ENCODE measurements at places on chromosomes 3 and 15.

DNA sequence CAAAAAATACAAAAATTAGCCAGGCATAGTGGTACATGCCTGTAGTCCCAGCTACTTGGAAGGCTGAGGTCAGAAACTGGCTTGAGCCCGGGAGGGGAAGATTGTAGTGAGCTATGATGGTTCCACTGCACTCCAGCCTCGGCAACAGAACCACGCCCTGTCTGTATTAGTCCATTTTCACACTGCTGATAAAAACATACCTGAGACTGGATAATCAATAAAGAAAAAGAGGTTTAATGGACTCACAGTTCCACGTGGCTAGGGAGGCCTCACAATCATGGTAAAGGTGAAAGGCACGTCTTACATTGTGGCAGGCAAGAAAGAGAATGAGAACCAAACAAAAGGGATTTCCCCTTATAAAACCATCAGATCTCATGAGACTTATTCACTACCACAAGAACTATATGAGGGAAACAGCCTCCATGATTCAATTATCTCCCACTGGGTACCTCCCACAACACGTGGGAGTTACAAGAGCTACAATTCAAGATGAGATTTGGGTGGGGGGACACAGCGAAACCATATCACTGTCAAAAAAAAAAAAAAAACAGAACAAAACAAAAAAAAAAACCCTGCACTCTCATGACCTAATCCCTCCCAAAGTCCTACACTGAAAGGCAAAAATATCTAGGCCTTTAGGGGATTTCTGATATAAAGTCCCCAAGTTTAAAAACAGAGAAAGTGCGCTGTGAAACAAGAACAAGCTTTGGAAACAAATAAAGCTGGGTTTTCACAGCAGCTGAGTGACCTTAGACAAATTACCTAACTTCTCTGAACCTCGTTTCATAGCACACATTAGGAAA lies 224.7 kb downstream of the IGSF11 start:
- DNase-seq = no peak

GRCh38 chr3:154132777-154133375 lies 11.7 kb downstream of the ARHGEF26 start:
- no peak for DNase-seq

DNA sequence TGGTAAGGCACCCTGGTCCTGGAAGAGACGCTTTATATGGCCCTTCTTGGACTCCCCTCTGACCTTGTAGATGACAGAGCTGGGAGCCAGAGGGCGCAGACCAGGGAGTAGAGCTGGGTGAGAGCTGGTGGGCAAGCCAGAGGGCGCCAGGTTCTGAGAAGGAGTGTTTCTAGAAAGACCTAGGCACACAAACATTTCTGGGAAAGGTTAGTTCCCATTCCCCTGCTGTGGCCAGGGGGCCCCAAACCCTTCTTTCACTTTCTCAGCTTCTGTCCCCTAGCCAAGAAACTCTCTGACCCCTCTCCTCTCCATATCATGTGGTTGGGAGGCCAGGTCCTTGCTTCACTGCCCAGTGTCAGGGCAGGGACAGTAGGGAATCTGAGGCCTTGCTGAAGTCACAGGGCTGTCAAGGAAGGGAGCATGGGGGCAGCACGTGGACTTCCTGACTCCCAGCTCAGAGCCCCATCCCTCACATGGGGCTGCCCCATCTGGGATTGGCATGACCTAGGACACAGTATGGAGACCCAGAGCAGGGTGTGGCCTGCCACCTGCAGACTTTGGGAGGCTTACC lies 3.6 kb downstream of the HEMK1 start:
- DNase-seq = no peak

DNA sequence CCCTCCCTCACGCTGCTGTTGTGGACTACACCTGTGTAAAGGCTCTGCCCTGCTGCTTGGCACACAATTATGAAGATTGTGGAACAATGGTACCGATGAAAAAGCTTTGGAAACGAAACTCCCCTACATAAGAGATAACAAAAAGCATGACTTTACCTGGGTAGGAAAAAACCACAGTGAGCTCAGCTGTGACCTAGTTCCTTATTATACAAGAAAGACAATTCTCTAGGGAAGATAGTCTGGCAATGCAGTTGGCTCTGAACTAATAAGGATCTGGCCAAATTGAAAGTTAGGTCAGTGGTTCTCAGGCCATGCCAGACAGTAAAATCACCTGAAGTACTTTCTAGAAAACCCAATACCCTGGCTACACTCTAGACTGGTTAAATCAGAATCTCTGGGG lies 16.1 kb downstream of the CLEC3B start:
- DNase-seq = no peak

GRCh38 chr15:61199681-61200080 lies 29.4 kb downstream of the RORA start:
- DNase-seq = no peak

DNA sequence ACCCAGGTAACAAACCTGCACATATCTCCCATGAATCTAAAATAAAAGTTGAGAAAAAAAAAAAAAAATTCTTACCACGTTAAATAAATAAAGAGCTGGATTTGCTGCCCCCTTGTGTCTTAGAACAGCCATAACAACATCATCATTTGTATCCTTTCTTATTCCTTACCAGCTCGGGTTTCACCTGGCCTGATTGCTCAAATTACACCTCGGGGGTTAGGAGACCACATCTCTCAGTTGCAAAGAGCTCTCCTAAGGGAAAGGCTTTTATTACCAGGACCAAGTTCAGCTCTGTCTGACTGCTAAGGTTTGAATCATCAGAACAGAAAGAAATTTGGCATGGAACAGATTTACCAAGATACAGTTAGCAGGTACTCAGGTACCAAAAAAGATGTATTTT lies 25.8 kb upstream of the RPL39L start:
- peak; percentile 77 for DNase-seq

- DNase-seq = no peak
Measured at GRCh38 chr3:14929310-14930074, 17.9 kb upstream of the NR2C2 start.

DNA sequence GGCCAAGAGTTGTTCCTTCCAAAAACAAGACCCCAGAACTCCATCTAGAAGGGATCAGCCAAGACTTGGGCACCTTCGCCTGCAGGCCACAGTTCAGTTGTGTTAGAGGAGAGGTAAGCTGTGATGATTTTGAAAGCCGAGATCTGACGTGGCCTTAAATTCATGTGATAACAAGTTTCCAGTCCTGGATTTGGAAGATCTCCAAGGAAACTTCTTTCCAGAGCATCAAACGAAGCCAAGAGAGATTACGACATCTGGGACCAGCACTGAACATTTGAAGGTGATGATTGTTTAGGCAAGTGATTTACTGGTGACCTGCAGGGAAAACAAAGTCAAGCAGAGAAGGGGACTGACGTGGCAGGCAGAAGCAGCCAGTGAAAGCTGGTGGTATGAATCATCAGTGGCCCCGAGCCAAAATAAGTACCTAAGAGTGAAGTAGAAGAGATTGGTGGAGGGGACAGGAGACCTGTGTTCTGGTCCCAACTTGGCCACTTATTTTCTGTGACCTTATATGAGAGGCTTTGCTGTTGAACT lies 339.0 kb upstream of the PROK2 start:
- DNase-seq = no peak

GRCh38 chr3:156818890-156819289 lies 7.3 kb upstream of the LEKR1 start:
- no peak for DNase-seq

GRCh38 chr3:106824856-106825255 lies 552.4 kb upstream of the CCDC54 start:
- DNase-seq = no peak

- DNase-seq = no peak
Measured at GRCh38 chr15:68278595-68279405, 1.3 kb downstream of the FEM1B start.

DNA sequence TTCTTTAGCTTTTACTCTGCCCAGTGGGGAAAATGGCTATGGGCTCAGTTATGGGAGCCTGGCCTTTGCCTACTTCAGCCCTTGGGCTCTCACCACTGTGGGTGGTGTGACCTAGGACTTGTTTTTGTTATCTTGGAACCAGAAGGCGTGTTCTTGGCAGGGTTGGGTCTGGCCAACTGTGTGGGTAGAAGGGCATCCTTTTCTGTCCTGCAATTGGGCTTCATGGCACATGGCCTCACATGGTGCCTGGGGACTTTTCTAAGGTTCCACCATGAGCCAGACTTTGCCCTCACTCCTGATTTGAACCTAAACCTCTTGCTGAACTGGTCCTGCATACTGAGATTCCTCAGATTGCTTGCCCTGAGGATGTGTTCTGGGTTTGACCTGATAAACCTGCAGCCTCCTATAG lies 1.7 kb downstream of the GLYCTK start:
- DNase-seq = no peak

GRCh38 chr3:64072126-64072525 lies 48.8 kb upstream of the PSMD6 start:
- no peak for DNase-seq

DNA sequence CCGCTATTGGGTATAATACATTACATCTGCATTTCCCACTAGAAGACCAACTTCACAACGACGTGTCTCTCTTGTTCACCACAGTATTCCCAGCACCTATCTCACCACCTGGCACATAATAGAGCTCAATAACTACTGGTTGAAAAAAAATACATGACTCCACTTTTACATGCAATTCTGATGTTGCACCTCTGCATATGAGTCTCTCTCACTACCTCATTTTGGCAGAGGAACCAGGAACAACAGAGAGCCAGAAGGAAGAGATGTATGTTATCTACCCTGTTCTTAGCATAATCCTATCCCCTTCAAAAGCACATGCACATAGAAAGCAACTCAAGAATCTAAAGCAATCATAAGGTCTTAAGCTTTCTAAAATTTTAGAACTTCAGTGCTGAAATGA lies 61.6 kb downstream of the SHQ1 start:
- DNase-seq = no peak

DNA sequence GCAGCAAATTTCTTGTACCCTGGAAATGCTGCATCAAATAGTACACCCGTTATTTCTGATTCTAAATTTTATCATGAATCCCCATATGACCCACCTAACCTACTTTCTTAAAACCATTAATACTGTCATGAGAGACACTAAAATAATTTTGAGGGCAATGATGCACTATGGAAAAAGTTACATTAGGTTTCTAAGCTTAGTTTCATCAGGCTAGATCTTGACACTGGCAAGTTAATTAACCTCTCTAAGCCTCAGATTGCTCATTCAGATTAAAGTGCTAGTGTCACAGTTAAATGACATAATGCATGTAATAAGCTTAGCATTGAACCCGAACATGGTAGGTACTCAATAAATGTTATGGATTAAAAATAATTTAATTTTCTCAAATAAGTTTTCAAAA lies 8.2 kb downstream of the GOLIM4 start:
- DNase-seq = no peak

- DNase-seq = no peak
Measured at GRCh38 chr3:60674870-60675269, 576.4 kb downstream of the FHIT start.

DNA sequence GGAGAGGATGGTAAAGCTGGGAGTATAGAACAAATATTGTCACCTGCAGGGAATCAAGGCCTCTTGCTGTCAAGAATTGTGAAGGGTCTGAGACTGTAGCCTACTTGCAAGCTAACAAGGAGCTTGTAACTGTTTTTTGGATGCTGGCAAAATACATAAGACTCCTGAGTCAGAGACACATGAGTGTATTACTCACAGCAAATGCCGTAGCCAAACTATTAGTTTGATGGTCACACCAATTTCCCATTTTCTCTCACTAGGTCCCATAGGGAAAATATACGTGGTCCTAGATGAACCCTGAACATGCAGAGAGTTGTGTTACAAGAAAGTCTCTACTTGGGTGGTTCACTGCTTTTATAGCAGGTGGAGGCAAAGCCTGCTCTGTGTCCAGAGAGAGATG lies 44.7 kb upstream of the LIPC start:
- no peak for DNase-seq

DNA sequence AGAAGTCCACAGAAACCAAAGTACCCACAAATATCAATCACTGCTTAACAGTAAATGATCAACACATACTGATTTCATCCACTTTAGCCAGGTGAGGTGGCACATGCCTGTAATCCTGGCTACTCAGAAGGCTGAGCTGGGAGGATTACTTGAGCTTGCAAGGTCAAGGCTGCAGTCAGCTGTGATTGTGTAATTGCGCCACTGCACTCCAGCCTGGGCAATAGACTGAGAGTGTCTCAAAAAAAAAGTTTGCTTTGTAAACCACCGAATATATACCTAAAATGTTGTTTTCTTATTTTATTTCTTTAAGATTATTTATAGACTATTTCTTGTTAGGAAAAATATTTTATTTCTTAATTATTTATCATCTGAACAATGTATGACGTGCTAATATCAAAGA lies 8.7 kb upstream of the ATP13A4 start:
- DNase-seq = no peak

DNA sequence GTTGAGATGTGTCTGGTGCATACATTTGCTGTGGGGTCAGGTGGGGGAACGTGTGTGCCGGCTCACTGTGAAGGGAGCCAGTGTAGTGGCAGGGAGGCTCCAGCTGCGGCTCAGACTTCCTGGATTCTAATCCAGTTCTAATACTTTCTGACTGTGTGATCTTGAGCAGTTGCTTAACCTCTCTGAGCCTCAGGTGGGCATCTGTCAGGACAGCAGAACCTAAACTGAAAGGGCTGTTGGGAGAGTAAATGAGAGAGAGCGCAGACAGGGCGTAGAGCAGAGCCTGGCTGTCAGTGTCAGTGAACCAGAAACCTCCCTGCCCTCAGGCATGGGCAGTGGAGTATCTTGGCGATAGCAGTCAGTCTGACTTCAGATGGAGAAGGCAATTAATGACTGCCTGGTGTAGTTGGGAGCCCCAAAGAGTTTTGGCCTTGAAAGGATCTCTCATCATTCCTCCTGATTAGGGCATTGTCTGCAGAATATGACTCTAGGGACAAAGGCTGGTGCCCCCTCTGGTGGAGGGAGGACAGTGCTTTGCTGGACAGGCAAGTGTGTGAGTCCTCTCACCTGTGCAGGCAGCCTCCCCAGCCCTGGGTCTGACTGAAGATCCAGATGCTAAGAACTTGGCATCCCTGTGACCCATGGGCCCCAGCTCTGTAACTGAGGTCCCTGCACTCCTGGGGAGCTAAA lies 9.6 kb downstream of the KBTBD13 start:
- no peak for DNase-seq

GRCh38 chr3:114558271-114558670 lies 264.4 kb downstream of the TIGIT start:
- DNase-seq = no peak

DNA sequence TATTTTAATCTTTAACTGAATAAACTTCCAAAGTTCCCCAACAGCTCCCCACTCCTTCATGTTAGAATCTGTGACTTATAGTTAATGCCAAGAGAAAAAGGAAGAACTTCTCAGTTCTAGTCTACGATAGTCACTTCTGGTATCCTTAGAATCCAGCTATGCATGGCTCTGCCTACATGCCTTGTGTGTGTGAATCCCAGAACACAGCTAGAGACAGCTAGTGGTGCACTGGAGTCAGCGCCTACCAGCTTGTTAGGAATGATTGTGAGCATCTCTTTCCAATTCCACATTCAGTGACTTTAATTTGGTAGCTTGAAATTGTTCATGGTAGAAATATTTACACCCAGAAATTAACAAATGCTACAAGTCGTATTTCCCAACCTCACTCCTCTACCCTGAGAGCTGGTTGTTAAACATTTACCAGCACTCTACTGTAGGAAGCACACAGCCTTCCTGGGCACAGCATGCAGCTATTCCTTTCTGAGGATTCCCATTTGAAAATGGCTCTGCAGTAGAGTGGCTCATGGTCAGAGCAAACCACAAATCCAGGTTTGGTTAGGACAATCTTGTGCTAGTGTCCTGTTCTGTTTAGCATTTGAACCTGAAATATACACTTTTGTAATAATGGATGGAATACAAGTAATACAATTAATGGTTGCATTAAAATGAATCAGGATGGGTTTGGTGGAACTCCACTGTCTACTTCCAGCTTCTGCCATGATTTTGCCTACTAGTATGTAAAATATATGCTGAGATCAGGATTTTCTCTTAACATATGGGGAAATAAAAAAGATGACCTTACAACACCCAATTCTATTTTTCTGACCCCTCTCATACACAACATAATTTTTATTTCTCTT lies 371.0 kb upstream of the GBE1 start:
- no peak for DNase-seq

Measured in CD4-positive, alpha-beta T cell treated with Interleukin-1 beta for 1 hour (primary cell).